ENCODE measurements at places on chromosomes 12 and 14.

DNA sequence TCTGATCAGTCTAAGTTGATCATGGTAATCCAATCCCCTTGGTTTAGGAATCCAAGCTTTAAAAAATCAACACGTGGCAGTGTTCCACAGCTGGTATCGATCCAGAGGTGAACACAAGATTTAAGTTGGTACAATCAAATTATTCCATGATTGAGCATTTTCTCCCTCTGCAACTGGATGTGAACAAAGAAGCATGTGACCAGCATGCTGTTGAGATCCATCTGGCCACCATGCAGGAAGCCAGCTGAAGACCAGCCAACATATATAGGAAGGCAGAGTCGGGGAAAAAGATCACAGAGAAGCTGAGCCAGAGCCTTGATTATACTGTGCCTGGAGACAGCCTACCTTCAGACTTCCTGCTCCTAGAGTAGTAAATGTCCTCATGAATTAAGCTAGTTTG is 158.3 kb downstream of the SEC23A start:
- DNase-seq: no peak

- no peak for DNase-seq
Measured at GRCh38 chr14:72154645-72155378, 222.6 kb downstream of the RGS6 start.

DNA sequence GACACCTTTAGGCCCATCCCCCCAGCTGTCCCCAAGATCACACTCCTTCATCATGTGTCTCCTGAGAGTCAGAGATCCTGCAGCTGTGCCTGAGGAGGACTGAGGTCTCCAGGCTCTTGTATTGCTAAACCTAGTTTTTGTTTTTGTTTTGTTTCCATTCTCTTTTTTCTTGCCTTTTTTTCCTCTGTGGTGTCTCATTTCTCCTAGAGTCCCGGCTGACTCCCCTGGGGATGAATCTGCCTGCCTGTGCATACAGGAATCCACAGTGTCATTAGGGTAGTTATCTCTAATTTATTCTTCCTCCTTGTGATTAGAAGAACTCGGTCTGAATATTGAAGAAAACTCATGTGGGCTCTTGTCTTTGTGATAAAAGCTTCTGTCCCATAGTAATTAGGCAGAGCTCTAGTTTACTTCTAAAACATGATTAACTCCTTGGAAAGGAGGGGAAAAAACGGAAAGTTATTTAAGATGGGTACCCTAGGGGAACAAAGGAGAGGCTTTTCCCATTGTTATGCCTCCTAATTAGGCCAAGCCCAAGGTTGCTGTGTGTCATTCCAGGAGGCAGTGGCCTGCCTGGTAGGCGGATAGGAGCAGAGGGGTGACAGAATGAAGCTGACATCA is 343.2 kb downstream of the ZFP36L1 start:
- DNase-seq: no peak

- DNase-seq: no peak
Measured at GRCh38 chr12:120408771-120409170, 29.1 kb upstream of the COX6A1 start.

DNA sequence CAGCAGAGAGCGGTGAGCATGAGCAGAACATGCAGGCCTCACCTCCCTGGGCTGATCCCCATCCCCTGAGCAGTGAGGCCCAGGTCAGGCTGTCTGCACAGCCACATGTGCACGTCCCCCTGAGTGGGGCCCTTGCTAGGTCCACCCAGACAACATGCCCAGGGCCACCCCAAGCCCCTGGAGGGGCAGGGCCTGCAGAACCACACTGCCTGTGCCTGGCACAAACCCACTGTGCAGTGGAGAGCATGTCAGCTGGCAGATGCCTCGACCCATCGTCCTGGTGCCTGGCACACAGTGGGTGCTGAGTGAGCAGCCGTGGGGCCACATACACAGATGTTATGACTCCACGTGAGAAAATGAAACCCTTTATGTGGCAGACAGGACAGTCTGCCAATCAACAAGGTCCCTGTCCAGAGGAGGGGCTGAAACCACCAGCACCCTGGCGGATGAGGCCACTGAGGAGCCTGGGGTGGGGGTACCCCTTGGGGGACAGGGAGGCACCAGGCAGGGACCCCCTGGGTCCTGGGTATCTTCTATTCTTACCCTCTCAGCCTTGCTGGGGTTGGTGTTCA is 8.3 kb downstream of the ANHX start:
- no peak for DNase-seq

- no peak for DNase-seq
Measured at GRCh38 chr12:96392397-96392796, 7.8 kb downstream of the CDK17 start.

GRCh38 chr14:34837801-34838322 is 37.3 kb downstream of the BAZ1A start:
- no peak for DNase-seq

DNA sequence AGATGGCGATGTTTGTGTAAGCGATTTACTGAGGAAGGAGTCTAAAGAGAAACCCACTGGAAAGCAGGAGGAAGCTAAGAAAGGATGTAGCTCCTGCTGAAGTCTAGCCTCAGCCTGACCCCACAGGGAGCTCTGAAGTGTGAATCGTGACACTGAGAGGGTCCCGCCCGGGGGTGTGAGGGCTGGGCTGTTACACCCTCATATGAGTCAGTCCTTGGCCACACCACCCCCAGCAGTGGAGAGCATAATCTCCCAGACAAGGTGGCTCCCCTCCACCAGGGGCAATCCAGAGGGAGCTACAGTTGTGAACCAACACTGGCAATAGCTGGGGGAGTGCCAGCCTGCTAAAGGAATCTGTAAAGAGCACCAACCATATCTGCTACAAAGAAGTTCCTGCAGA is 31.5 kb downstream of the SVOP start:
- DNase-seq: no peak

GRCh38 chr12:65602610-65603295 is 221.5 kb upstream of the HMGA2 start:
- DNase-seq: peak; percentile 92

GRCh38 chr14:63663428-63664341 is 22.0 kb upstream of the WDR89 start:
- DNase-seq: no peak

DNA sequence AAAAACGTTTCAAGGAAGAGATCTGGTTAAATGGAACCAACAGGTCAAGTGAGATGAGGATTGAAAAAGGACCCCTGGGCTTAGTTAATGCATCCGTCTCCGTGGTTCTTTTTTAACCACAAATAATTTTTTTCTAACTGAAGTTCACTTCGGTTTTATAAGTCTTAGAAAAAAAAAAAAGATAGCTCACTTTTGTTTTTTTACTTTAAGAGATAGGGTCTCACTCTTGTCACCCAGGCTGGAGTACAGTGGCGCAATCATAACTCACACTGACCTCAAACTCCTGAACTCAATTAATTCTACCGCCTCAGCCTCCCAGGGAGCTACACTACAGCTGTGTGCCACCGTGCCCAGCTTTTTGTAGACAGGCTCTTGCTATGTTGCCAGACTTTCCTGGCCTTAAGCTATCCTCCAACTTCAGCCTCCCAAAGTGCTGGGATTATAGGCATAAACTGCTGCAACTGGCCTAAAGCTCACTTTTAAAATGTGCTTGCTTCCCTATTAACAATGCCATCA is 11.8 kb downstream of the HNRNPC start:
- DNase-seq: no peak

GRCh38 chr12:49170924-49171323 is 18.0 kb downstream of the TUBA1A start:
- no peak for DNase-seq

DNA sequence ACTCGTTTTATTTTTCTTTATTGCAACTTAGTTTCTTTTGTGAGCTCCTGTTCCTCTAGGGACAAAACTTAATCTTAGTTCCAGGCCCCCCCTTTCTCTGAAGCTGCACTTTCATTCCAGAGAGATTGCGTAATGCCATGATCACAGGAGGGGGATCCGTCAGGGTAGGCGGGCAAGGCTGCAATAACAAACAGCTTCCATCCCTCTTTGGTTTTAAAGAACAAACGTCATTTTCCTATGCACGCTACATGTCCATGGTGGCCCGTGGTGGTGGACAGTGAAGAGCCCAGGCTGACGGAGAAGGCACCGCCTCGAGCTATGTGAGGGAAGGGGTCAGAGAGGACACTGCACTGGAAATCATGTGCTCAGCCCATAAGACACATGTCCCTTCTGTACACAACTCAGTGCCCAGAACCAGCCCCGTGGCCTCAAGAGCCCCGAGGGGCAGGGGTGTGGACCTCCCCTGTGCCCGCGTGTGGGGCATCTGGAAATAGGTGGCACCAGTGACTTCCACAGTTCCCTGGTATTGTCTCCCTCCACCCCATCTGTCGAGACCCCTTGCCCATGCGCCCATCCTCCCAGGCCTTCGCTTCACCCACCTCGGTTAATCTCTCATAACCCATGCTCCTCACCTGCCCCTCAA is 161.4 kb downstream of the ADGRD1 start:
- no peak for DNase-seq

GRCh38 chr14:20343092-20343861 is at the start of gene PARP2:
Gene PARP2, plus strand, starts transcription at chr14:20343635. Its CDS starts 7 bp downstream, at chr14:20343642.
- peak; percentile 100 for DNase-seq

DNA sequence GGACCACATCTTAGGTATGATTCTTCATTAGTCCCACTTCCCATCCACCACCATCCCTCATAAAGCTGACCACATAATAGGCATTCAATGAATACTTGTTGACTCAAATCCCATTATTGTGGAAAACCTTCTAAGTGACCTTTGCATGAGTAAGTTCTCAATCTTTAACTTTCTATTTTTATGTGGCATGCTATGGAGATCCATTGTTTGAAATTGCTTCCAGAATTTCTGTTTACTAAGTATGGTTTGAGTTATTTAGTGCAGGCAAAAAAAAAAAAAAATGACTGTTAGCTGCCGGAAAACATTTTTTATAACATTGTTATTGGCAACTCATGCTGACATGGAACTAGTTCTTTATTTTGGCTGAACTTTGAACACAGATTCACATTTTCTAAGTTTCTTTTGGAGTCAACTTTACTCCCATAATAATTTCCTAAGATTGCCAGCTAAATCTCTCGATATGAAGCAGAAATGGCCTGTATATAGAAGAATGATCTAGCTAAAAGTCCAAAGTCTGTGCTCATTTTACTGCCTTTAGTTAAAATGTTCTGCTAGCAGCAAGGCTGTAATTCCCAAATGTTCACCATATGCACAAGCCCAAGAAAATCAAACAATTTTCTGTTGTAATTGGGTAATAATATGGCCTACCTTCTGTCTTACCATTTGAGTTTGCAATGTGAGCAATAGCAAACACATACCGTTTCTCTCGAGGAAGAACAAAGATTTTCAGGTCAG is 77.9 kb downstream of the PTGER2 start:
- peak; percentile 65 for DNase-seq

DNA sequence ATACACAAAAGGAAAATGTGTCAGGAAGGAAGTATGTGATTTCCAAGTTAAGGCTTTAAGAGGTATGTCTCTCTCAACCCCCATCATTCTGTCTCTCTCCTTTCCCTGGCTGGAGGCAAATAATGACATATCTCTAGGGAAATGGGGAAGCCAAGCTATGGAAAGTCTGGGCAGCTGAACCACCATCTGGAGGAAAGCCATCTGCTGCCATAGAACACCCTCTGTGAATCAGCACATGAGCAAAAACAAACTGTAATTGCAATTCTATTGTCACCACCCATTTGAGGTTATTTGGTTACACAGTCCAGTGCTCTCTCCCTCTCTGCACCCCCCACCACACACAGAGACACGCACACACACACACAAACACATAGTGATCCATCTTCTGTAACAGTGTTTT is 766.2 kb downstream of the FLRT2 start:
- peak; percentile 77 for DNase-seq

- no peak for DNase-seq
Measured at GRCh38 chr14:49363821-49364751, 222.1 kb downstream of the RPS29 start.

DNA sequence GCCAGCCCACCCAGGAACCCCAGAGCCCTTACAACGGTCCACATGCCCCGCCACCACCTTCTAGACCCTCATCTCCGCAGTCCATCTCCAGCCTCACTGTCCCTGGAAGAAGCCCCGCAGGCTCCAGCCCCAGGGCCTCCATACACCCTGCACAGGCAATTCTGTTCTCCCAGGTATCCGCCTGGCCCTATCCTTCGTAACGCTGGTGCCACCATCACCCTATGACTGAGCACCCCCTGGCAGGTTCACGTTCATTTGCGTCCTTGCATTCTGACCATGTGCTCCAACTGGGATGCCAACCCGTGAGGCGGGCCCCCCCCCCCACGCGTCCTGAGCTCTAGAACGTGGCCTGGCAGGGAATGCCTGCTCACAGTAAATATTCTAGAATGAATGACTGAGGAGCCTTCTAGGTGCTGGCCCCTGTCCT is 675 bp upstream of the SCARB1 start:
- DNase-seq: no peak

- no peak for DNase-seq
Measured at GRCh38 chr12:63814146-63814772, 30.2 kb upstream of the SRGAP1 start.

DNA sequence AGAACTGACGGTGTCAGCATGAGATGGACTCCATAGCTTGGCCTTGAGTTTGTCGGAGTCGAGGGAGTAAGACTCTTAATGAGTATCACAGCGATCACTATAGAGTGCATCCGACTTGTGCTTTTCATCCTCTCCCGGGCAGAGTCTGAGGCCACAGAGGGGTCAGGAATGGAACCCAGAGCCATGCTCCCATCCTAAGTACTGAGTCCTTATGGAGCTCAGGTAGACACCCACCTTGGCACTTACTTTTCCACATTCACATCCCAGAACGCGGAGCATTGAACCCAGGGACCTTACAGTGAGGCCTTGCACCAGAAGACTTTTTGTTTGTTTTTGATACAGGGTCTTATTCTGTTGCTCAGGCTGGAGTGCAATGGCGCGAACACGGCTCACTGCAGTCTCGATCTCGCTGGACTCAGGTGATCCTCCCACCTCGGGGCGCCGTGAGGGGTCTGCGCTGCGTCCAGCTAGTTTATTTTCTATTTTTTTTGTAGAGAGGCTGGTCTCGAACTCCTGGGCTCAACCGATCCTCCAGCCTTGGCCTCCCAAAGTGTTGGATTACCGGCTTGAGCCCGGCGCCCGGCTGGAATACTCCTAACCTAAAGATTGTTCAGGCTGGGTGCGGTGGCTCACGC is 719 bp upstream of the SRSF9 start:
- no peak for DNase-seq

GRCh38 chr14:99213527-99213971 is 58.4 kb downstream of the BCL11B start:
- DNase-seq: no peak

DNA sequence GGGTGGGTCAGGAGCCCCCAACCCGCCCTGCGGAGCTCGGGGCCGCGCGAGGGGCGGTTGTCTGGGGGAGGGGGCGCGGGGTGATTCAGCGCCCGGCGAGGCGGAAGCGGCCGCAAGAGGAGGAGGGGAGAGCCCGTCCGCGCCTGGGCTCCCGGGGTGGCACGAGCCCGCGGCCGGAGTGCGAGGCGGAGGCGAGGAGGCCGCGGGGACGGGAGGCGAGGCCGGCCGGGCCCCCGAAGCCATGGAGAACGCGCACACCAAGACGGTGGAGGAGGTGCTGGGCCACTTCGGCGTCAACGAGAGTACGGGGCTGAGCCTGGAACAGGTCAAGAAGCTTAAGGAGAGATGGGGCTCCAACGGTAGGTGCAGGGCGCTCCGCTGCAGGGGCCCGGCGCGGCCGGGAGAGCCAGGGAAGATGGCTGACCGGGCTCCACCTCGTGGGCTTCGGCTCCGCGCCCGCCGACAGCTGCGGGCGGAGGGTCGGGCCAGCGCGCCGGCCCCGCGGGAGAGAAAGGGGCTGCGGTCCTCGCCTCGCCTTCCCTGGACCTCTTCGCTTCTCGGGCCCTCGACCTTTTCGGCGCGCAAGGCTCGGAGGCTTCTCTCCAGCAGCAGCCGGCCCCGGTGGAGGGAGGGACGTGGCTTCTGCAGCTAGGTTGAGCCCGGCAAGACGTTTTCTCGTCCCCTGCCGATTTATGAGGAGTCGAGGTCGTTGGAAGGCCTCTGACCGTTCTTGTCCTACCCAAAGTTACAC is 677 bp downstream of the ATP2A2 start:
- DNase-seq: no peak

GRCh38 chr12:4356041-4356327 is 23.5 kb downstream of the FGF23 start:
- no peak for DNase-seq

Measured in kidney glomerular epithelial cell (primary cell).